MV-4-11 (cell line): ENCODE measurements at places on chromosomes 6 and 20.

DNA sequence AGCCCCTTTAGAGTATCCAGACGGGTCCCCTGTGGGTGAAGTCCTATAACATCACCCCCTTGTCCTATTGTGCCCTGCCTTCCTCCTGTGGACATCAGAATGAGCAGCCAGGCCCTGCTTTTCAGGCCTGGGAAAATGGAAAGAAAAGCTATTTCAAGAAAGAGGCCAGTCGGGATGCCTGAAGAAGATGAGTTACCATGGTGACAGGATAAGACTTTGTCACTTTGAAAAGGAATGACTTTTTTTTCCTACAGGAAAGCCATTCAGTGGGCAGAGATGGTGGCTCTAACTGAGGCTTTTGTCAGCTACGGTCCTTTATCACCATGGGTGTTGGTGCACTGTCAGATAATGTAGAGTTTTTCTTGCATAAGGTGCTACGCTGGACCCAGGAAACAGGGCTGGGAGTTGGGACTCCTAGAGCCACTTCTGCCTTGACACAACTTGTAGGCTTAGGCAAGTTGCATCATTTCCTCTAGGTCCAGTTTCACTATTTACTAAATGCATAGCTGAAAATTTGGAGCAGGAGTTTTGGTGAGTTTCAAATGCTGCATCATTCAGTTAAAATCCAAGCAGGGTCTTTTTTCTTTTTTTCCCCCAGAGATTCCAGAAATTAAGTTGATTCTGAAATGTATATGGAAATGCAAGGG, 293.6 kb upstream of the PRND start:
- peak; percentile 87 for DNase-seq

- DNase-seq, result no peak
Observed at GRCh38 chr6:16402581-16402900, 164.2 kb downstream of the GMPR start.

DNA sequence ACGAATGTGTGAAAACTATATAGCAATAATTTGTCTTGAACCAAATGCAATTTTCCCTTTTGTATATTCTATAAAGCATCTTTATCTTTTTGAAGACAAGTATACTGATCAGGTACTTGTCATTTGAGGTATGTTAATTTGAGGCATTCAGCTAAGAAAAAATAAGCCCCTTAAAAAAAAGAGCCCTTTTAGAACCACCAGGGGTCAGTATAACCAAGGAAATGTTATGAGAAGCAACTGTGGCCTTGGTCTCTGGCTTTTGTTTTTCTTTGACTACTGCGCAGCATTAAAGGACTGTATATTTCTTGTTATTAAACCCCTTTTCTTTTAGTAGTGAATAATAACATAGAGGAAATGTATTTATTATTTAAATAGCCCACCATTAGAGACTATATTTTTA, 43.1 kb downstream of the CD109 start:
- DNase-seq, result peak; percentile 61

- no peak for DNase-seq
Observed at GRCh38 chr6:73308712-73309534, 45.2 kb downstream of the DPPA5 start.

DNA sequence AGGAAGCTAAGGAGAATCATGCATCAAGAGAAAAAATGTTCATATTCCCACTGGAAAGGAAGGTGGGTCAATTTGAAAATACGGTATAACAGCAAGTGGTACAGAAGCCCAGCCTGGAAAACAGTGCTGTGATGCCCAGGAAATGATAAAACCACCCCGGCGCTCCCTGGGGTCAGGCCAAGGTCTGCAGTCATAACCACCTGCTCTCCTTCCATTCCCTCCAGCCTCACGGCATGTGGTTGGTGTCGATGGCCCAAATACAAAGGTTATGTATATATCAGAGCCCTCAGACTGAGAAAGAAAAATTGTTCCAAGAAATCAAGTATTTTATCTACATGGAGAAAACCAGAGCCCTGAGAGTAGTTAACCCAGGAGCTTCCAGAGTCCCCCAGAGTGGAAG, 208.1 kb upstream of the CDYL start:
- DNase-seq, result no peak

DNA sequence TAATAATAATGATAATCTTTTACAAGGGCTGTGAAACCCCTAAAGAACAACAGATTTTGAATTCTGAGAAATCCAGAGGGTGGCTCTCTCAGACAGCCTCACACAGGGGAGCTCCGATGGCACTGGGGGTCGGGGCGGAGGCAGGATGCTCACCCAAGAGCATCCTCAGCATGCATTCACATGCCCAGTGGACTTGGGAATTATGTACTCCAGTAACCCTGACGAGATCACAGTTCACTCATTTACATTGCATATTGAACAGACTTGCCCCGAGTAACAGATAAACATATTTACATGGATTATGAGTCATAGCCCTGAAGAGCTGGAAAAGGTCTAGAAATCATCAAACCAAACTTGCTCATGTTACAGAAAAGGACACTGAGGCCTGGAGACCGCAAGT, 482.7 kb upstream of the JARID2 start:
- DNase-seq, result no peak
